M059J (cell line): ENCODE measurements at places on chromosomes 16 and 17.

DNA sequence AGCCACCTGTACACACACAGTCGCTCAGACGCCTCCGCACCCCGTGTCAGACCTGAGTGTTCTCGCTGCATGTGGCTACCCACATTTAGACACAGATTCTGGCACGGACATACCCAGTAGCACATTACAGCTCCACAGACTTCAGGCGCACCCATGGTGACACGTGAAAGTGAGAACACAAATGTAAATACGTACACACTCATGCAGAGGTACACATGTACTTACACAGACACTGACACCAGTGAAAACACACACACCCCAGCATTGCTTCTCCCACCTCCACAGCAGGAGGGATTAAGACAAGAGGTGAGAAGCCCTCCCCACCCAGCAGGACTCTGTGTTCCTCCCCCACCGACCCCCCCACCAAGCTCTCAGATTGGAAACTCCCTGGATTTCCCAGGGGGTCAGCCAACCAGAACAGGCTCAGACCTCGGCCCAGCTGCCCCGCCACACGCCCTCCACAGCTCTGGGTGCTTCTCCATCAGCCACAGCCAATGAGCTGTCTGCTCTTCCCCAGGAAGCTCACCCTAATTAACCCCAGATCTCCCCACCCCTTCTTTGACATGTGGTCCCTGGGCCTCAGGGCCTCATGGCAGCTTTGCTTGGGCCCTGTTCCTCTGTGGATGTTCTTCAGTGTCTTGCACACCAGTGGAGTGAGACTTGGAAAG lies 5.3 kb upstream of the FOXN1 start:
- DNase-seq, result no peak

DNA sequence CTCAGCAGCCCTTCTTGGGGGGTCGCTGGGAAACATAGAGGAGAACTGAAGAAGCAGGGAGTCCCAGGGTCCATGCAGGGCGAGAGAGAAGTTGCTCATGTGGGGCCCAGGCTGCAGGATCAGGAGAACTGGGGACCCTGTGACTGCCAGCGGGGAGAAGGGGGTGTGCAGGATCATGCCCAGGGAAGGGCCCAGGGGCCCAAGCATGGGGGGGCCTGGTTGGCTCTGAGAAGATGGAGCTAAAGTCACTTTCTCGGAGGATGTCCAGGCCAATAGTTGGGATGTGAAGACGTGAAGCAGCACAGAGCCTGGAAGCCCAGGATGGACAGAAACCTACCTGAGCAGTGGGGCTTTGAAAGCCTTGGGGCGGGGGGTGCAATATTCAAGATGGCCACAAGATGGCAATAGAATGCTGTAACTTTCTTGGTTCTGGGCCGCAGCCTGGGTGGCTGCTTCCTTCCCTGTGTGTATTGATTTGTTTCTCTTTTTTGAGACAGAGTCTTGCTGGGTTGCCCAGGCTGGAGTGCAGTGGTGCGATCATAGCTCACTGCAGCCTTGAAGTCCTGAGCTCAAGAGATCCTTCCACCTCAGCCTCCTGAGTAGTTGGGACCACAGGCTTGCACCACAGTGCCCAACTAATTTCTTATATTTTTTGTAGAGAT lies 3.4 kb downstream of the STH start:
- peak; percentile 63 for DNase-seq

DNA sequence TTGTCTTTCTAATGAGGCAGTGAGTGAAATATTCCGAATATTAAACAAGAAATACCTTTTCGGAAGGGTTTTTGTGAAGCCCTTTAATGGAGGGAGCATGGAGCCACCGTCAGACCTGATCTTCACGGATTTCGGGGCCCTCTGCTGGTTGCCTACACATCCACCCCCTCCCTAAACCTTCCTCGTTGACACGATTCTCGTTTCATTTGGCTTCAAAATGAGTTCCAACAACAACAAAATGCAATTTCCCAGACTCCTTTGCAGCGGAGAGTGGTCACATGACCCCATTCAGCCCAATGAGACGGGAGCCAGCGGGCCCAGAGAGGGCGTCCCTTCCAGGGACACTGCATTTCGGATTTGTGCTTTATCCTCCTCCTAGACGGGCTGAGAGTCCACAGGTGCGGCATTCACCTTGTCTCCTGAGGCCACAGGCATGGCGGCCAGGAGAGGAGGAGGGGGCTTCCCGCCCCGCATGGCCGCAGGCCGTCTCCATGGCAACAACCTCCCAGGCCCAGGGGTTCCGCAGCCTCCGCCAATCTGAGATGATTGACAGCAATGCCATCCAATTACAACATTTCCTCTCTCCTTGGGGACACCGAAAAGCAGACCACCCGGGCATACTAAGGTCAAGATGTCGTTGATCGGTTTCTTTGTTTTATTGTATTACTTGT lies 259.8 kb downstream of the C16orf95 start:
- no peak for DNase-seq

DNA sequence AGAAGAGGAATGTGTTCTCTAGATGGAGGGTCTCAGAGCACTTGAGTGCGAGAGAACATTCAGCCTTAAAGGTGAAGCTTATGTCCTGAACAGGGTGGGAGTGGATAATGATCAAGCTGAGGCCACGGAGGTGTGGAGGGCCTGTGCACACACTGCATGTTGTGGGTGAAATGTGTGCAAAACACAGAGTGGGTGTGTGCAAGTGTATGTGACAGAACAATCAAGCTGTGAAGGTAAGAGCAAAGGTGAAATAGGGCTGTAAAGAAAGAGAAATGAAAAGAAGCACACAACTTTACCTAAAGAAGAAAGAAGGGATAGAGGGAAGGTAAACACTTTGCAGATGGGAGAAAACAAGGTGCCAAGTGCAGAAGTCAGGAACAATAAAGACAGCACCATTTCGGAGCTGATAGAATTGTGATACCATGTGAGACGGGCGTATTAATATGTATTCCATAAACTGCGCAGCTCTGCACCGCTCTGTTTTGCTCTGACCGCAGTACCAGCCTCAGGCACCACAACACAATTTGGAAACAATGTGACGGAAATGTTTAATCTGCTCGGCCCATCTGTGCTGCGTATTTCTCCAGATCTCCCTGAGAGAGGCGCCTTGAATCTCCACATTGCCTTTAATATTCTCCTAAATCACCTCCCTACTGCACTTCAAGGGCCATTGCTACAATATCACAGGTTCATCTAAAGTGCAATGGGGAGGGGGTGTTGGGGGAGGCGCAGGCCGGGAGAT lies 40.6 kb downstream of the SNX11 start:
- DNase-seq, result no peak

DNA sequence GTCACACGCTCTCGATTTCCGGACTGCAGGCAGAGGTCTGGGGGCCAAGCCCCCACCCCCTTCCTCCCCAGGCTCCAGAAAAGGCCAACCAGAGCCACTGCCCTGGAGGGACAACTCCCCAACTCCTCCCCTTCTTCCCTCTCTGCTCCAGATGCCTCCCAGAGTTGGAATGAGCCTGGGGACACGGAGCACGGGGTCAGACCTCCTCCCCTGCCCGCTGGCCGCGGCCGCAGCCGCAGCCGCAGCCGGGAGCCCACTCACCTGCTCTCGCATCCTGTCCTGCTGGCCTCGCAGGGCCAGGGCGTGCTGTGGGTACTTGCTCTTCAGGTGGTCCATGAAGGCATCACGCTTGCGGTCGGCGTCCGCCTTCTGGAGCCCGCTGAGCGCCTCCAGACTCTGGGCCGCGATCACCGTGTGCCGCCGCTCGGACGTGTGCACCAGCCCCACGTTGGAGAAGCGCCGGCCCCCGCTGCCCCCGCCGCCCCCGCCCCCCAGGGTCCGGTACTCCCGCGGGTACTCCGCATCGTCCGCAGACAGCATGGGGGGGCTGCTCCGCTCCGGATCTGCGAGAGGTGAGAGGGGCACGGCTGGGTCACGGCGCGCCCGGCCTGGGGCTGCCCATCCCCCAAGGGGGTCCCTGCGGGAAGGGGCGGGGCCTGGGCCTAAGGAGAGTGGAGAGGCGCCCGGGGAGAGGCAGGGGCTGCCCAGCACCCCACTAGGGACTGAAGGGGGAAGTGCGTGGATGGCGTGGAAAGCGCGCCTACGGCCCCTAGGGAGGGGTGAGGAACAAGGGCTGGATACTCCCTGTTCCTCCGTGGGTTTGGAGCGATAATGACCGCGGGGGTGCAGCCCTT lies 27.3 kb downstream of the SRCIN1 start:
- no peak for DNase-seq

GRCh38 chr16:10408824-10409381 lies 23.0 kb downstream of the ATF7IP2 start:
- peak; percentile 24 for DNase-seq

GRCh38 chr16:57590654-57591085 lies 37.8 kb upstream of the ADGRG1 start:
- DNase-seq, result peak; percentile 85

DNA sequence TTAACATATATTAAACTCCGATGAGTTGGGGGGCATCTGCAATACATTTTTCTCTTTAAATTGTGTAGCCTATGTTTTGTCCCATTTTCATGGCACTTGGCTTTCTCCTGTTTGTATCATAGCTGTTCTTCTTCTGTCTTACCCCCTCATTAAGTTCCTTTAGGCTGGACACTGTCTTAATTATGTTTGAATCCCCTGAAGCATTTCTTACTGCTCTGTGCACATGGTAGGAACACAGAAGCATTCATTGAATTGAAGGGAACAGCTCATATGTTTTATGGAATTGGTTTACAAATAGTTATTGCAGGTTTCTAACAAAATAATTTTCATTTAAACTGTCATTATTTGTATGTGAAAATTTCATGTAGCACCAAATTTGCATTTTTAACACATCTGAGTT lies 176.8 kb downstream of the TANC2 start:
- no peak for DNase-seq

GRCh38 chr16:11367483-11367906 lies 22.2 kb downstream of the RMI2 start:
- DNase-seq, result no peak

- DNase-seq, result no peak
Observed at GRCh38 chr17:55625521-55625920, 97.1 kb downstream of the TMEM100 start.

DNA sequence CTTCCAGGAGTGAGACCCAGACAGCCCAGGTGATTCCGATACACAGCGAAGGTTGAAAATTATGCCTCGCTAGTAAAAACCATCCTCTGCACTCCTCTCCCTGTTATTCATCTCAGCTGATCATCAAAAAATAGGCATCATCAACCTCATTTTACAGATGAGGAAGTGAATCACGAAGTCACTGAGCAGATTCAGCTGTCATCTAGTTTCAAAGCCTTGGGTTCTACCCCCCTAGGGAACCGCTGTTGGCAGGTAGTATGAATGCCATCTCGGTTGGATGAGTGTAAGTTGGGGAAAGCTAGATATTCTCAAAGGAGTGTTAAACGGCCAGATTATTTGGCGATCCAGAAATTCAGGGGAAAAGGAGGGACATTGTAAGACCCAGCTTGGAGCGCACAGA lies 2.0 kb downstream of the CRYM start:
- DNase-seq, result no peak

- DNase-seq, result peak; percentile 15
Observed at GRCh38 chr17:63946440-63947363, 14.6 kb upstream of the CD79B start.

GRCh38 chr16:85019659-85020245 lies 7.8 kb upstream of the KIAA0513 start:
- DNase-seq, result no peak

- peak; percentile 31 for DNase-seq
Observed at GRCh38 chr17:7781429-7781828, 52.6 kb upstream of the KDM6B start.

GRCh38 chr17:61010661-61011170 lies 333.1 kb downstream of the BCAS3 start:
- no peak for DNase-seq

GRCh38 chr17:75398279-75398678 lies 7.2 kb downstream of the GRB2 start:
- DNase-seq, result no peak
